ENCODE measurements at places on chromosomes 11 and 22.
A peak's percentile ranks its signal among the peaks of the same experiment; 100 is the strongest.

DNA sequence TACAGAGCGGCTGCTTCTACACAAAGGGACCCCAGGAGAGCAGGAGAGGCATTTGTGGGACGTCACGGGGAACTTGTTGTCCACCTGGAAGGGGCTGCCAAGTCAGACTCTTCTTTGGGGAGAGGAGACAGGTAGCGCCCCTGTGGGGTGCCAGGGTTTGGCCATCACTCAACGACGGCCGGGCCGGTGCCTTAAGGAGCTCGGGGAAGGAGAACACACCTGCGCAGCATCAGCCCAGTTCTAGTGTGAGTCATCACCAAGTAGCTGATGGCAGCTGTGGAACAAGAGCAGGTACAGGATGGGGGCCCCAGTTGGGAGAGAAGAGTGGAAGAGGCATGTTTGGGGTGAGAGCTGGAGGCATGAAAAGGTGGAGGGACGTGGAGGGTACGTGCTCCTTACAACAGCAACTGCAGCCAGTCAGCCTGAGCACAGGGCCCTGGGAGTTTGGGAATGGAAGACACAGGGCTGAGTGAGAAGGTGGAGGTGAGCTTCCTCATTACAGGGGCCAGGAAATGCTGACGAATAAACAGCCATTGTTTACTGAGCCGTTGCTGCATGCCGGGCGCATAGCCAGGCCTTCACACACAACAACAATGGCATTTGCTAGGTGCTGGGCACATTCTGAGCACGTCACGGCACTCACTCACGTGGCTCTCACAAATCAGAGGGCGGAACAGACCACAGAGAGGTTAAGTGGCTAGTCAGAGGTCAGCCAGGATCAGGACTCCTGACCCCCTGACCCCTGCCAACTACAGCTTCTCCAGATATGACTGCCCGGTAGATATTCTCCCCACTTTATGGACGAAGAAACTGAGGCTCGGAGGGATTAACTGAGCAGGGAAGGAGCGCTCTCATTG is 29.1 kb upstream of the TP53I11 start:
- no peak for DNase-seq

- no peak for DNase-seq
Measured at GRCh38 chr11:67561971-67562619, 21.5 kb upstream of the GSTP1 start.

DNA sequence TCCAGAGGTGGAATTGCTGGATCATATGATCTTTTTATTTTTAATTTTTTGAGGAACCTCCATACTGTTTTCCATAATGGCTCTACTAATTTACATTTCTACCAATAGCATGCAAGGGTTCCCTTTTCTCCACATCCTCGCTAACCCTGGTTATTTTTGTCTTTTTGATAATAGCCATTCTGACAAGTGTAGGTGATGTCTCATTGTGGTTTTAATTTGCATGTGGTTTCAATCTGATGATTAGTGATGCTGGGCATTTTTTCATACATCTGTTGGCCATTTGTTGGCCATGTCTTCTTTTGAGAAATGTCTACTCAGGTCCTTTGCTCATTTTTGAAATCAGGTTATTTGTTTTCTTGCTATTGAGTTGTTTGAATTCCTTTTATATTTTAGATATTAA is 15.4 kb upstream of the OR4D5 start:
- DNase-seq, result no peak

DNA sequence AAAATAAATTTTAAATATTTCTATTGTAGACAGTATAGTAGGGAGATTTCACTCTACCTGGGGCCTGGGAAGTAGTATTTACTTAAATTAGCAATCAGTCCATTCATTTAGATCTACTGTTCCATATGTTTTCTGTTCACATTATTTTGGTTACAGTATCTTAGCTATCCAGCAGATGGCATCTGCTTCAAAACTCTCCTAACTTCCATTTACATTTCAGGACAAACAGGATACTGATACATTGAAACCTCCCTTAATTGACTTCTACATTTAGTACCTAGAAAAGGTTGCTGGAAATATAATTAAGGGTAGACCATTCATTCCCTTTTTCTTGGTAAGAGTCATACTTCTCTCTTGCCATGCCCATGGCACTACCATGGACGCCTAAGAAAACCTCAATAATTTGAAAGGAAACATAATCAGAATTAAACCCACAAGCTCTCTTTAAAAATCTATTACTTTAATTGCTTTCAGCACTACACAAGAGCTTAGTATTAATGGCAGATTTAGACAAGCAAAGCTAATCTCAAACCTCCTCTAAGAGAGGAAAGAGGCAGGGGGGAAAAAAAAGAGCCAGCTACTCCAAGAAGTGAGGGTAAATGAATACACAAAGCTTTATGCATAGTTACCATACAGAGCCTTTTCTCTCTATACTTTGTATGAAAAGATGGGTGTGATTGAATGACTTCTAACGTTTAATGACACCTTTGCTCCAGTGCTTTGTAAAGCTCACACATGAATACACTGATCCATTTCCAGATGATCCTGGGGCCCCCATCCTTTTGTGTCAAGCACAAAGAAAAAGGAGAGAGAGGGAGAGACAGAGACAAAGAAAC is 131.2 kb upstream of the MTMR2 start:
- peak; percentile 46 for DNase-seq

GRCh38 chr11:27830206-27830605 is 130.0 kb upstream of the BDNF start:
- no peak for DNase-seq
